ENCODE measurements at places on chromosomes 4 and X.
A peak's percentile ranks its signal among the peaks of the same experiment; 100 is the strongest.

DNA sequence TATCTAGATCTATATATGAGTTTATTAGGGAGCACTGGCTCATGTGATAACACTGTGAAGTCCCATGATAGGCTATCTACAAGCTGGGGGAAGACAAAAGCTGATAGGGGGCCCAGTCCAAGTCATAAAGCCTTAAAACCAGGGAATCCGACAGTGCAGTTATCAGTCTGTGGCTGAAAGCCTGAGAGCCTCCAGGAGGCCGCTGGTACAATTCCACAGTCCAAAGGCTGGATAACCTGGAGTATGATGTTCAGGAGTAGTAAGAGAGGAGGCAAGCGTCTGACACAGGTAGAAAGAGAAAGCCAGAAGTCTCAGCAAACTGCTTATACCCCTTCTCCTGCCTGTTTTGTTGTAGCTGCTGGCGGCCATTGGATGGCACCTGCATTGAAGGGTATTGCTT is 177.6 kb upstream of the SPRY1 start:
- no peak for DNase-seq

DNA sequence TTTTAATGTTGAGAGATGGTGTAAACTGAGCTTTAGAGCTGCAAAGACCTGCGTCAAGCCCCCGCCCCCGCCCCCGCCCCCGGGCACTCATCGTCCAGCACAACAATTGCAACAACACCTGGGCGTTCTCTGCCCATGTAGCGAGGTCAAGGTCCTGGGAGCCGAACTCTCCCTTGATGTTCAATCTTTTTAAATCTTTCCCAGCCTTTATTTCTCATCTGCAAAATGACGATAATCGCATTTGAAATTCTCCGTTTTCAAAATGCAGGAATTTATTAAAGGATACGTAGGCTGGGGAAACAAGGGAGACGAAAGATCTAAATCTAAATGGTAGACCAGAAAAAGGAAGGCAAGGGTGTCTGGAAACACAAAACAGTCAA is 648 bp upstream of the MSMO1 start:
- no peak for DNase-seq

DNA sequence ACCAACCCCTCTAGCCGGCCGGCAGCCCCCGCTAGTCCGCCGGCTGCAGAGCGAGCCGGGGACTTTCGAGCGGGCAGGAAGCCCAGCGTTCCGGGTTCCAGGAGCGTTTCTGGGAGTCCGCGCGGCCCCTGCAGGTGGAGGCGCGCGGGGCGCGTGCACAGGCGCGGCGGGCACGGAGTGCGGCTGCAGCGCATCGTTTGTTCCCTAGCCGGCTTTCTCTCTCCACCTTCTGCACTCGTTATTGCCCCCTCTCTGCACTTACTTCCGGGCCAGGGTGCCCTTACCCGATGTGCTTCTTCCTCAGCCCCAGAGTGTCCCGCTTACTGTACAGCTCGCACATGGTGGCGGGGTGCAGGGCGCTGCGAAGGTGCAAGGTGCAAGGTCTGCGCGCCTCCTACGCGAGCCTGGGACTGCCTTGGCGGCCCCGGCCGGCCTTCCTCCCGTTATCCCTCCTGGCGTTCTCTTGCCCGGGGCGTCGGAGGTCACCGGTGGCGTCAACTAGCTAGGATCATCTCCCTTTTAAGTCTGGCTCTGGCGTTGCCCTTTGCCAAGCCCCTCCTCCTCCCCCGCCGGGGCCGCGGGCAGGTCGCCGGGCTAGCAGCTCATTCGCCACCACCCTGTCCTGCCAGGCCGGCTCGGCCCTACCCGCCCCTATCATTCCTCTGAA is at the start of gene ETNPPL:
Gene ETNPPL, minus strand, starts transcription at position 495 of the 667 bp plus-strand sequence. Its CDS starts 155 bp downstream, at position 340.
- DNase-seq = no peak

DNA sequence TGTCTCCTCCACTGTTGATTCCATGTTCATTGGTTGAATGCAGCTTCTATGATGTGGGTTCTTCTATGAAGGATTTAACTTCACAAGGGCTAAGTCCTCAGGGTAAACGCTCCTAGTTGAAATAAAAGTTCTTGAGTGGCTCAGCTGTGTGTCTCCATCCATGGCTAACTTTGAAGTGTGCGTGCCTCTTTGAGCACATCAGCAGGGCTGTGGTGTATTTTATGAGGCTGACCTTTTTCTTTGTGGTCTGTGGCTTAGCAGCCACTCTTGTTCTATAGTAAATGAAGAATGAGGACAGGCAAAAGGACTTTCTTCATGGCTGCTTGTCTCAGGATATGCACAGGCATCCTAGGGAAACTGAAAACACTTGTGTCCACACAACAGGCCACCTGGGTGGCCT is 88.5 kb downstream of the KIT start:
- DNase-seq = no peak

GRCh38 chr4:53816561-53816960 is 225.3 kb upstream of the LNX1 start:
- no peak for DNase-seq

DNA sequence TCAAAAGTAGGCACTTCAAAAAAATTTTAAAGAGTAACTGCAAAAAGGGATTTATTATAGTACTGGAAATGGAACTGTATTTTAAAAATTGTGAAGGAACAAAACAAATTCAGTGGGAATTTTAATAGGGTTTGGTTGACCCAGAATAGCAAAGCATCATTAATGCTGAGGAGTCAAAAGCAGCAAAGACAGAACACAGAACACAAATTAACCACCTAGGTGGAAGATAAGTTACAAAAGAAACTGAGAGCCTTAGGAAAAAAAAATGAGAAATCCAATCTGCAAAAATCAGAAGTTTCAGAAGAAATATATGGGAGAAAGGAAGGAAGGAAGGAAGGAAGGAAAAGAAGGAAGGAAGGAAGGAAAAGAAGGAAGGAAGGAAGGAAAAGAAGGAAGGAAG is 49.2 kb upstream of the NAF1 start:
- no peak for DNase-seq

DNA sequence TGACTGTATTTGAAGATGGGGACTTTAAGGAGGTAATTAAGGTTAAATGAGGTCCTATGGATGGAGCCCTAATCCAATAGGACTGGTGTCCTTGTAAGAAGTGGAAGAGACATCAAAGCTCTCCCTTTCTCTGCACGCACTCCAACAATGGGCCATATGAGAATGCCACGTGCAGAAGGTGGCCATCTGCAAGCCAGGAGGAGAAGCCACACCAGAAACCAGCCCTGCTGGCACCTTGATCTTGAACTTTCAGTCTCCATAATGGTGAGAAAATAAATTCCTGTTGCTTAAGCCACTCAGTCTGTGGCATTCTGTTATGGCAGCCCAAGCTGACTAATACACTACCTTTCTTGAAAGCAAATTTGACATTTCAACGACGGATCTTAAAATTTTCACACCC is 73.2 kb downstream of the SMARCA1 start:
- no peak for DNase-seq

DNA sequence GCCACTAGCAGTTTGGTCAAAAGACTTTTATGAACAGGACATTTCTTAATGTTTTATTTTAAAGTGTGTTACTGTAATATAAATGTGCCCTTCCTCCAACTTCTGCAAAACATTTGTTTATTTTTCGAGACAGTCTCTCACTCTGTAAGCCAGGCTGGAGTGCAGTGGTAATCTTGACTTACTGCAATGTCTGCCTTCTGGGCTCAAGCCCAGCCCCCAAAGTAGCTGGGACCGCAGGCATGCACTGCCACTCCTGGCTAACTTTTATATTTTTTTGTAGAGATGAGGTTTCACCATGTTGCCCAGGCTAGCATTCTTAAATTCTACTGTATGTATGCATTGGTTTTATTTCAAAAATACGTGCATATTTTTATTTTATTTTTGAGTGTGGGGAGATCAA is 1201.9 kb downstream of the STIM2 start:
- DNase-seq = no peak

GRCh38 chr4:99947190-99947578 is 766 bp upstream of the DNAJB14 start:
- no peak for DNase-seq

DNA sequence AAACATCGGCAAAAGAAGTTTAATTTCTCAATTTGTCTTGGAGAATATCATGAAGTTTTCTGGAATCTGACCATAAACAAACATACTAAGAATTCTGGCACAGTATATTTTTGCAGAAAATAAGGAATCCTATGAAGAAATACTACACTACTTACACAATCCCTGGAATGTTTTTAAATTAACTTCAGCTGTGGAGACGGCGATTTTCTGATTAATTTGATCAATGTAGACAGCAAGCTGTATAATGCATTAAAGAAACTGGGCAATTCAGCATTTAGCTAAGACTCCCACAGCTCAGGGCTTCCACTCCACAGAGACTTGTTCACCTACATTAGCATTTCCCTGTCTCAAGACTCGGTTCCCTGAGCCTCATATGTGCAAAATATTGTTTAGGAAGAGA is 12.2 kb downstream of the EGFL6 start:
- DNase-seq = no peak

DNA sequence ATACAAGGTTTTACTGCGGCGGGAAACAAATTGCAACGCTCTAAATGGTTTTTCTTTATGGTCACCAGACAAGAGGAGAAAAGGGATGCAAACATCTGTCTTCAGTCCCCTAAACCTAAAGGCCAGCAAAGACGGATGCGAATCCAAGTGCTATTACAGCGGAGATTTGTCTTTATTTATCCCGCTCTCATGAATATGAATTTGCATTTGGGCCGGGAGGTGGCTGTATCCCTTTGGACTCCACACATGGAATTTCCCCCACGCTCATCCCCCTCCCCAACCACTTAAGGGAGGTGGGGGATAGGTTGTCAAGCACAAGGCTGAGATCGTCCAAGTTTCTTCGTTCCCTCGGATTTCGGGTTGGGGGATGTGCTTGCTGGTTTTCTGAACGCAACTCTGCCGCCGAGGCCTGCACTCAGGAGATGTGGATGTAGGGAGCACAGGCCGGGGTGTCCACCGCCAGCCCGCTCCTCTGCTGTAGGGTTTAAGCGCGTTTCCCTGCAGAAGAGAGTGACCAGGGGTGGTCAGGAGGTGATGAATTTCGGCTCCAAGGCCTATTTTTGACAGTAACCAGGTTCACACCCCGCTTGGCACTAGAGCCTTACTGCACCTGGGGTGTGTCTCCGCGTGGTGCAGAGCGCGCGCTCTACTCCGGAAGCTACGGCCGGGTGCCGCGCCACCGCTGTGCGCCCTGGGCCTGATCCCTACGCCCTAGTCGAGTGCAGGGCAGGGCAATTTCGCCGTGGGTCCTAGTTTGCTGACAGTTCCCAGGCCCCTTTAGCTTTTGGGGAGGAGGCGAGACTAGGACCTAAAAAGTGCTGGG is 2.3 kb upstream of the PHOX2B start:
- no peak for DNase-seq

DNA sequence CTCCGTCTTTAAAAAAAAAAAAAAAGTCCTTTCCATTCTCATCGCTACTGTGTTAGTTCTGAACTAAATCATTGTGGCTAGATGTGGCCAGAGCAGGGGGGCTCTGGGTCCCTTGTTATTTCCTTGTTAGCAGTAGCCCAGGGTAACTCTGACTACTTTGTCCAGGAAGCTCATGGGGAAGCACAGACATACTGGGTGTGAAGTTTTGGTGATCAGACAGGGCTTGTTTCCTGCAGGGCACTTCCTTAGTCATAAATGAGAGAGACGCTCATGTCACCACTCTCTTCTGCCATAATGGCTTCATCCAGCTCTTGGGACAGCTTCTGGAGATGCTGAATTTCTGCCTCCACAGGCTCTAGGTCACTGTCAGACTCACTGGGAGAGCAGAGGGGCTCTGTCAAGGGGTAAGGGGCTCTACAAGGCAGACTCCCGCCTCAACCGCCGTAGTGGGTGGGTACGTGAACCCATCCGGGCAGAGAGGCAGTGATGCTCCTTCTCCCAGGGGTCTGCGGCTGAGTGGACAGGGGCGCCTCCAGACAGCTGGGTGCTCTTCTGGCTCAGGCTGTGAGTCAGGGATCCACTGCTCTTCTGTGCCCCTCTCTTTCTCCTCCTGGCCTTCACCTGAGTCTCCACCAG is 12.9 kb downstream of the STIM2 start:
- peak; percentile 62 for DNase-seq

DNA sequence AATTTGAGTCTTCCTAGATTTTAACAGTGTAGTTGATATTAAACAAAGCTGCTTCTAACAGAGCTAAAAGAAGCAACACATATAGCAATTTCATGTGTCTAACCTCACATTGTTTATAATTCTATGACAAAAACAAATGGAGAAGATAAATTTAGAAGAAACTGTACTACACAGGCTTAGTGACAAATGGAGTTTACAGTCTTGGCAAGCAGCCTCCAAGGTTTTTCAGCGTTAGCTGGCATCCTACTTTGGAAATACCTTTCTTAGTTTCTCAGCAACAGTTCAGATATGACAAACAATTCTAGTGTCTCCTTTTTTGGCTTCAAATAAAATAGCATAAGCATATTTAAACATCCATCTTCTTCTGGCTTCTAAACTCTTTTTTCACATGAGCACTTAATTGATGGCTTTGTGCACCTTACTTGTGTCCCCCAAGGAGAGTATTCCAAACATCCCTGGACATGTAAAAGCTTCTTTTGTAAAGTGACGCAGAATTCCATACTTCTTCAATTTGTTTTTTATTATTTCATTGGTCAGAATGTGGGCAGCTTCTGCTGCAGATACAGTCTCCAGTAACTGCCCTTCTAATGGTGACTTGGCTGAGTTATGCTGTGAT is 249.8 kb downstream of the ANTXR2 start:
- DNase-seq = no peak

DNA sequence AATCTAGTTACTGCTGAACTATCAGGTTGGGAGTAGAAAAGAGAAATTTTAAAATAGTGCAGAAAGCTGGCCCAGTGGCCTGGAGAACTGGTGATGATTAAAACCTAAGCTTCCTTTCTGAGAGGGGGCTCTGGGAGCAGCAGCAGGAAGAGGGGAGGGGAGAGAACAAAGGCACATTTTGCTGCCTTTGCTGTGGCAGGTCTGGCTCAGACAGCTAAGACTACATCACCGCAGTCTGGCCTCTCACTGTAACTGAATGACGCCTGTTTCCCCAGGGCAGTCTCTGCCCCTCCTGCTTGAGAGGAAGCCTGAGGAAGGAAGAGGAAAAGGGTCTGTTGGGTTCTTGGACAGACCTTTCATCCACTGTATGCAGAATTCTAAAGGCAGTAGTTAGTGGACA is 148.5 kb downstream of the FRAS1 start:
- DNase-seq = no peak

DNA sequence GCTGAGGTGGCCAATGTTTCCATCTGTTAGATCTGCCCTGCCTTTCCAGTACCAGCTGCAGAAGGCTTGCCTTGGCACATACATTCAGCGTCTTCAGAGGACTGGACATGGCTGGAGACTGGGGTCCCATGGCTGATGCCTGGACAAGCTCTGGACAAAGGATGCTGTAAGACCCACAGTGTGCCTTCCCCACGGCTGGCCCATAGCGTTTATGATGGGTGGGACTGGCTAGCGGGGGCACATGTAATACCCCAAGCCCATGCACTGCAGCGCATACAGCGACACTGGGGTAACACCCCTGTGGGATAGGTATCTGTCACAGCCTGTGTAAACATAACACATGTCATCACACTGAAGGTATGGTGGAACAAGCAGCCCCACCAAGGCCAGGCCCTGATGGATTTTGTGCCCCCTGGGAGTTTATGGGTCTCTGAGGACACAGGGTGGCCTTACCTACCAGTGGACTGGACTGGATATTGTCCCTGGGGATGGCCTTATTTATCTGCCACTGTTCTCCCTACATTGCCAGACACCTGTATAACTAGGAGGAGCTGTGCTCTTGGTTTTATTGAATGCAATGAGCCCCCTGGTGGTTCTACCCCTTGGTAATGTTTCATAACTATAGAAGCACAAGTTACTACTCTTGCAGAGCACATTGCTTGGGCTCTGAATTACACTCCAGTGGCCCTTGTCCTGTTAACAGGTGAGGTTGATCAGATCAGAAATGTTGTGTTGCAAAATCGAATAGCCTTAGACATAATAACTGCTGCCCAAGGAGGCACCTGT is 34.3 kb upstream of the TACR3 start:
- DNase-seq = no peak

- DNase-seq = no peak
Measured at GRCh38 chr4:55727746-55728145, 91.6 kb upstream of the NMU start.

All from CD14-positive monocyte (primary cell).